ENCODE measurements at places on chromosomes 3 and 15.

DNA sequence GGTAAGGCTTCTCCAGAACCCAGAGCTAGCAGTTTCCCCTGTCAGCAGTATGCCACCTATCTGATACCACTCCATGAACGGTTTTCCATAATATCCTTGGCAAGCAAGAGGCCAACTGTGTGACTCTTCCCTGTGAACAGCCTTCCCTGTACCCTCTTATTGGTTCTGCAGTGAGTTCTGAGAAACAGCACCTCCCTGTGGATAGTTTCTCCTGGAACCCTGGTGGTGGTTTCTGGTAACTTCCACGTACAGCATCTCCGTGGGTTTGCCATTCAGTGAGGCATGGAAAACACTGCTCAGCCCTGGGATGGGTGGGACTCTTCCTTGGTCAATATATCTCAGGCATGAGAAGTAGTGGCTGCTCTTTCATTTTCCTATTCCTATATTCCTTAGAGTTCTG is 19.4 kb upstream of the SERPINI2 start:
- no peak for DNase-seq

DNA sequence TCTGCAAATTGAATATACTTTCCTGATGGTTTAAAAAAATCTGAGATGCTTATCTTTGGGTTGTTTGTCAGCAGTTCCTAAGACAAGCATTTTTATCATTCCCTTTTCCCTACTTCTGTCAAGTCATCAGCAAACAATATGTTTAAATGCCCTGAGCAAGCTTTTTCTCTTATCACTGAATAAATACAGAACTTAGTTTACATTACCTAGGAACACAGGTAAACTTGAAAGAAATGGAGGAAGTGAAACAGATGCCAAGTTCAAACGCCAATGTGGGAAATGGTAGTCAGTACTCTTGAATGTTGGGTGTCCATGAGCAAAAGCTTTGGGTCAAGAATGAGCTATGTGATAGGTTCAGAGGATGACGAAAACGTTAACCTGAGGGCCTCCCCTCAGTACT is 17.2 kb upstream of the TCAIM start:
- no peak for DNase-seq

DNA sequence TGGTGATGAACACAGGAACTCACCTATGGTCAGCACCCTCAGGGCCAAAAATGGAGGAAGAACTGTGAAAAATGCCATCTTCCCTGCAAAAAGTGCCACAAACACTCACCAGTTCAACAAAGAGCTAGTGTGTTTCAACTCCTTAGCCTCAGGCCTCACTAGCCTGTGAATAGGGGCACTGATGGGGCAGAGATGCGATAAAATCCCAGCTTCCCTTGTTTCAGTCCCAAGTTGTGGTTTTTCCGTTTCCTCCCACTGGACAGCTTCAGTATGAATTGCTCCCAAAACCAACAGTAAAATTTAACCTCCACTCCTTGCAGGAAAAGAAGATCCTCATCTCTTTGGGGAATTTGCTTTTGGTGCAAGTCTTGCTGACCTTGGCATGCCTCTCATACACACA is 117.4 kb upstream of the ADAMTS9 start:
- DNase-seq = no peak

DNA sequence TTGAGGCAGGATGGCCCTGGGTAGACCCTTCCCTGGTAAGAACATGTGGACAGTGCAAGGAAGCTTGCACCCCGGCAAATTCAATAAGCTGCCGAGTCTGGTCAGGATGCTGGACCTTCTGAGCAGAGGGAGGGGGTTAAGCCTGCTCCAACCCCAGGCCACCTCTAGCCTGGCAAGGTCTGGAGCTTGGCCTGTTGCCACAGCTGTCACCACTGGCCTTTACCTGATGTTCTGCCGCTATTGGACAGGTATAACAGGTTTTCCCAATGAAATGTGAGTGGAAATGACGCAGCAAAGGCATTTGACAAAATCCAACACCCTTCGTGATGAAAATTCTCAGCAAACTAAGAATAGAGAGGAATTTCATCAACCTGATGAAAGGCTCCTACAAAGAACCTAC is 699 bp upstream of the MESP1 start:
- no peak for DNase-seq

GRCh38 chr3:152522036-152522435 is 253.3 kb downstream of the MBNL1 start:
- DNase-seq = no peak

GRCh38 chr3:29185706-29186105 is 95.2 kb upstream of the RBMS3 start:
- no peak for DNase-seq

- DNase-seq = no peak
Measured at GRCh38 chr3:131363275-131363674, 18.3 kb upstream of the NUDT16 start.
